ENCODE measurements at places on chromosomes 6 and 20.

- no peak for DNase-seq
These were observed 708.8 kb upstream of the MAN1A1 start for GRCh38 chr6:120058410-120058809.

DNA sequence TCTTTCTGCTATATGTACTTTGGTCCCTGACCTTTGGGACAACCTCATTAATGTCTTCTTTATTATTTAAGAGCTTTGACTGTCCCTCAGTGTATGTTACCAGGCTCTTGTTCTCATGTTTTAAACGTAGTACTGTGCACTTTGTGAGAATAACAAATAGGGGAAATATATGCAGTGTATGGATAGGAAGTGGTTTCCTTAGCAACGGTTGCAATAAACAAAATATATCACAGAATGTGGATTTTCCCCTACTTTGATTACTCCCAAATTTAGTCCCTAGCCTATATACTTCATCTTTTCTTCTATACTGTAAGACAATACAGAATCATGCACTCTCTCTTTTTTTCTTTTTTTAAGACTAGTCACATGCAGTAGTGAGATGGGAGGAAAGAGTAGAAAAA is 123.8 kb upstream of the AKIRIN2 start:
- peak; percentile 49 for DNase-seq

DNA sequence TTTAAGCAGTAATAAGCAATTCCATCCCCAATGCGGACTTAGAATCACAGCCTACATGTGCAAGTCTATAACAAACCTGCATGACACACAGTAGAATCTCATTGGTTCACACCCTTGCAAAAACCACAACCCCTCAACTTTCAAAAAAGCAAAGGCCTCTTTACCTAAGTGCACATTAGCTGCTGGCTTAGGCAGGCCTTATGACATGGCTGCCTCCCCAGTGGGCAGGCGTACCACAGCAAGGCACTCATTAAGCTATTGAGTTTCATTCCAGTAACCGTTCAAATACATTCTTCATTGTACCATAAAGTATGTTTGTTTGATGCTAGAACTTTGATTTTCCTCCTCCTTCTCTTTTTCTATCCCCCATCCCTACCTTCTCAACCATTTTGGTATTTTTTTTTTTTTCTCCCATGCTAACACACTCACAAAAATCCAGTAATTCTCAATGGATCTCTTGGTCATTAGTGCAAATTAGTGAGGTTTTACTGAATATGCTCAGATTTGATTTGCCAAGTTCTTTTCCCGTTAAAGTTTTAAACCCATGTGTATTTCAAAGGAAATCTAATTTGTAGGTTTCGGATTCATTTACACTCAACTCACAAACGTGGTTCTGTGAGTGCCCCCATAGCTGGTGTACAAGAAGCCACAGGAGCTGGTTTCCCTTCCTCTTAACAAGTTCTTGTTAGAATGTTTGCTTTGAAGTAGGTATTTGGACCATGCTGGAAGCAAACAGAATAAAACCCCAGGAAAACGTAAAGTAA is 460.4 kb upstream of the RUNX2 start:
- DNase-seq = no peak

GRCh38 chr6:130929036-130929678 is 102.0 kb downstream of the SMLR1 start:
- DNase-seq = no peak

GRCh38 chr6:7060769-7061516 is 46.8 kb upstream of the RREB1 start:
- no peak for DNase-seq

- DNase-seq = no peak
These were observed 2.3 kb upstream of the EEF1A2 start for GRCh38 chr20:63500902-63501817.

- no peak for DNase-seq
These were observed 6.0 kb upstream of the PTGIS start for GRCh38 chr20:49573900-49574416.

- peak; percentile 45 for DNase-seq
These were observed 6.5 kb downstream of the IP6K3 start for GRCh38 chr6:33740204-33740608.

- no peak for DNase-seq
These were observed 136.4 kb upstream of the SALL4 start for GRCh38 chr20:51938559-51939258.

- no peak for DNase-seq
These were observed 55.8 kb downstream of the TMEM200A start for GRCh38 chr6:130421585-130421984.

DNA sequence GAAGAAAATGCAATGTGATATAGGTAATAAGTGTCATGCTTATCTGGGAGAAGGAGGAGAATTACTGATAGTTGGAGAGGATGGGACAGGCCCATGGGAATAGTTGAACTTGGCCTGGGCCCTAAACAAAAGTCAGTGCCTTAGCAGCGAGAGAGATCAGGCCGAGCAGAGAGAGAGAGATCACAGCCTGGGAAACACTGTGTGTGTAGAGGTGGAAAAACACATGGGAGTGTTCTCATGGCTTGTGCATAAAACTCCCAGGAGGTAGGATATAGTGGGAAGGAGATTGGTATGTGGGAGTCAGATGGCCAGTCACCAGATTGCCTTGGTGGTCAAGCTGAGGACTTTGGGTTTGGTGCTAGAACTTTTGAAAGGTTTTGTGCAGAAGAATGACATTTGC is 47.6 kb downstream of the FIG4 start:
- no peak for DNase-seq

- no peak for DNase-seq
These were observed 246.8 kb upstream of the EXOC2 start for GRCh38 chr6:939526-940252.

- DNase-seq = no peak
These were observed 167.9 kb downstream of the ZDHHC14 start for GRCh38 chr6:157548635-157549467.

DNA sequence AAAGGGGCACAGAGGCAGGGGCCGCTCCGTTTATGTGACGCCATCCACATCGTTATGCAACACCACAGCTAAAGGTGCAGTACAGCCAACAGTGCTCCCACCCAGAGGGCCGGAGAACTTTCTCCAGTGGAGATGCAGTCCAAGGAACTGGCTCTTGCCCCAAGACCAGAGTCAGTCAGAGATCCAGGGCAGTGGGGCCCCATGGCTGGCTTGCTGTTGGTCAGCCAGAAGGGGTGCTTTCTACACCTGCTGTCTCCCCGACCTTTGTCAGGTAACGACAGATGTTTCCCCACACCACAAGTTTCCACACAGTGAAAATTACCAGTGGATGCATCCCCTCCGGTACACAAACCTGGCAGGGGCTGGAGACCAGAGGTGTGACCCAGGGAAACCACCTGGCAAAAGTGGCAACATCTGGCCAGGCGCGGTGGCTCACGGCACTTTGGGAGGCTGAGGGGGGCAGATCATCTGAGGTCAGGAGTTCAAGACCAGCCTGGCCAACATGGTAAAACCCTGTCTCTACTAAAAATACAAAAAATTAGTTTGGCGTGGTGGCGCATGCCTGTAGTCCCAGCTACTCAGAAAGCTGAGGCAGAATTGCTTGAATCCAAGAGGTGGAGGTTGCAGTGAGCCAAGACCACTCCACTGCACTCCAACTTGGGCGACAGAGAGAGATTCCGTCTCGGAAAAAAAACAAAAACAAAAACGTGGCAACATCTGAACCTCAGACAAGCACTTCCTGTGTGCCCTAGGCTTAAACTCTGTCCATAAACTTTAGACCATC is 34.9 kb downstream of the UBE2V1 start:
- no peak for DNase-seq

DNA sequence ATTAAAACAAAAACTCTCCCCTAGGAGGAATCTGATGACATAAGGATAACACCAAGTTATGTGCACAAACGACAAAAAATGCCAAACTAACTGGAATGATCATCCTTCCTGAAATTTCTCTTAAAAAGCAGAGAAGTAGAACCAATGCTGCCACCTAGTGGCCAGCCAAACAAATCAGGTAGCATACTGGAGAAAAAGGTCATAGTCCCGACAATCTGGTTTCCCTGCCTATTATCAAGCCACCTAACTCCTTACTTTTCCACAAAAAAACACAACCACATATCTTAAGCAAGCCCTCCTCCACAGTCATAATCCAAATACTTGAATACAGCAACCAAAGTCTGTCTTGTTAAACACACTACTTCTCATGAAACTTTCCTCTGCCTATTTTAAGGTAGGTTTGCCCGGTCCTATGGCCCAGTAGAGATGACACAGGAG is 5.3 kb downstream of the OARD1 start:
- DNase-seq = peak; percentile 88

- no peak for DNase-seq
These were observed at the start of gene IRF4 for GRCh38 chr6:391559-392440. Gene IRF4 (plus strand): TSS chr6:391752. CDS start chr6:393153, 1,401 bp downstream.
